ENCODE measurements at places on chromosomes 11 and 22. TPM values are rescaled to one million over a fixed set of nuclear protein-coding genes. Genes with fewer than 3 reads are reported as not detected.
A peak's percentile ranks its signal among the peaks of the same experiment; 100 is the strongest.

Gene OR5A1
- not detected for total RNA-seq

Gene OR2AT4
- not detected for total RNA-seq

Gene FADS3
- total RNA-seq: 10.3 TPM

Gene ACTN3
- total RNA-seq: 0.14 TPM

Gene MMP27
- total RNA-seq: not detected

Gene OR2AG2
- total RNA-seq: 0.29 TPM

Gene IGLL1
- not detected for total RNA-seq

Gene DDX17
- 320 TPM for total RNA-seq

Gene LPXN
- total RNA-seq: 139 TPM

Gene FGF19
- not detected for total RNA-seq

Gene HTR3B
- not detected for total RNA-seq

Gene PGA5
- total RNA-seq: not detected

- DNase-seq: no peak
Observed at GRCh38 chr11:10845589-10845988, 12.3 kb downstream of the ZBED5 start.

DNA sequence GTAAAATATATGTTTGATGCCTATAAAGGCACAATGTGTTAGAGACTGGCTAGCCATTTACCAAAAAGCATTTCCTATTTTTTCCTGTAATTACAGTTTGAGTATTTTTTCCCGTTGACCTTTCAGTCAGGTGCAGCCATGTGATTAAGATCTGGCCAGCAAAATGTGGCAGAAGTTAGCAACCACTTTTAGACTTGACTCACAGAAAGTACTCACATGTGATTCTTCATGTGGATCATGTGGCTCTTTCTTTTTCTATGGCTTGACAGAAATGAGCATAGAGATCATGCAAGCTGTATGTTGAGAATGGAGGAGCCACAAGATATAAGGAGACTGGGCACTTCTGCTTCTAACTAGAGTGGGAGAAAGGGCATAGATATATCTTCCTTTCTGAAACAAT lies 27.3 kb upstream of the RAB38 start:
- DNase-seq: no peak

DNA sequence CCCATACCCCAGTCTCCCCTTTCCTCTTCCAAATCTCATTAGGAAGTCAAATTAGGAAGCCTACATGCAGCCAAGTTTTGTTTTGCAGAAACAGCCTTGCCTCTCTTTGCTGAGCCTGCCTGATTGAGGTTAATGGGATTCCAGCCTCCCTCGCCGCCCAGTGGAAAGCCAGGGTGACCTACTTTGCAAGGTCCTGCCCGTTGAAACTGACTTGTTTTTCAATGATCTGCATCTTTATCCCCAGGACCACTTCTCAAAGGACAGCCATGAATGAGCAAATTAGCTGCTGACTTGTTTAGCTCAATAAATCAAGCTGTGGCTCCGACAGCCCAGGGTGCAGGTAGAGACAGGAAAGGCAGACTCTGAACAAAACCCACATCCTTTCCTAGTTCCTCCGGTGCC lies 110.4 kb downstream of the RRAS2 start:
- no peak for DNase-seq

GRCh38 chr11:85947431-85948272 lies 92.5 kb downstream of the CCDC83 start:
- DNase-seq: peak; percentile 60

DNA sequence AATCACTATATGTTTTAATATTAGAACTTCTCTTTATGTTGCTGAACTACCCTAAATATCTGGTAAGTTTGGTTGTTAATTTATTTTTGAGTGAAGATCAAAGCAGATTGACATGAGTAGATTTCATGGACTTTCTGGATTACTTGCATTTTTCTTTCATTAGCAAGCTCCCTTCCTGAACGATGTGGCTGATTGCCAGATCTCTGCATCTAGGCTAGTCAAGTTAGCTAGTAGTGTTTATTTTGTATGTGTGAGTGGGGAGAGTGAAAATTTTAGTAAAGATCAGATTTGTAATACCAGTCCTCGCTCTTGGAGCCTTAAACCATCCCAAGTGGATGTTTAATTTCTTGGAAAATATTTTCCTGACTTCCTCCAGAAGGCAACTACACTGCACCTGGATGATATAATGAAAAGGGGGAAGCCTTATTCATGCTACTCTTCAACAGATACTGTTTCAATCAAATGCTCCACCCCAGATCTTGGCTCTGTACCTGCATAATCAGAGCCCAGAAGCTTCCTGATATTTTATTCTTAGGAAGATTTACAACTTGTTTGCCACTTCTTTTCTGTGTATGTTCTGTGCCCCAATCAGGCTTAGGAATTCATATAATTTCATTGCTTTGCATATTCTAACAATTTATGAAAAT lies 143.2 kb upstream of the GRIA4 start:
- DNase-seq: no peak

GRCh38 chr22:50563413-50564160 lies 868 bp upstream of the SYCE3 start:
- no peak for DNase-seq

GRCh38 chr11:69657456-69657910 lies 16.5 kb downstream of the CCND1 start:
- no peak for DNase-seq

GRCh38 chr11:28559492-28559891 lies 451.3 kb downstream of the METTL15 start:
- DNase-seq: no peak

DNA sequence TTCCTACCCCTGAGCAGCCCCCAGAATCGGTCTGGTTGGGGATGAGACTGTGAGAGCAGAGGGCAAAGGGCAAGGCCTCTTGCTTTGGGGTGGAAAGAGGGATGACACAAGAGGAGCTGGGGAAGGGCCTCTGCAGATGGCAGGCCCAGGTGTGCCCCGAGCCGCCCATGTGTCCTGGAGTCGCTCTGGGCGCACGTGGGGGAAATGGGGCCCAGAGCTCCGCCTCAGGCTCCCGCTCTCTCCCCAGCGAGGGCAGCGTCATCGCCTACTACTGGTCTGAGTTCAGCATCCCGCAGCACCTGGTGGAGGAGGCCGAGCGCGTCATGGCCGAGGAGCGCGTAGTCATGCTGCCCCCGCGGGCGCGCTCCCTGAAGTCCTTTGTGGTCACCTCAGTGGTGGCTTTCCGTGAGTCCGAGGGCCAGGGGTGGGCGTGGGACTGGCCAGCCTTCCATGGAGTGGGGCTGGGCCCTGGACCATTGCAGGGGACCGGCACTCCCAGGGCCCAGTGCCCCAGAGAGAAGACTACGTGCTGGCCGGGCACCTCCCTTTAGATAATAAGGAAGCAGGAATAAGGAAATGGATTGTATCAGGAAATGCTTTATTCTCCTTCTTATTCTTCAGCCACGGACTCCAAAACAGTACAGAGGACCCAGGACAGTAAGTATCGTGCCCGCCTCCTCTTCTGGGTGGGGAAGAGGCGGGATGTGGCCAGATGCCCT lies 30.1 kb downstream of the ST14 start:
- no peak for DNase-seq

GRCh38 chr11:16977136-16977993 lies 36.8 kb downstream of the PLEKHA7 start:
- DNase-seq: no peak

DNA sequence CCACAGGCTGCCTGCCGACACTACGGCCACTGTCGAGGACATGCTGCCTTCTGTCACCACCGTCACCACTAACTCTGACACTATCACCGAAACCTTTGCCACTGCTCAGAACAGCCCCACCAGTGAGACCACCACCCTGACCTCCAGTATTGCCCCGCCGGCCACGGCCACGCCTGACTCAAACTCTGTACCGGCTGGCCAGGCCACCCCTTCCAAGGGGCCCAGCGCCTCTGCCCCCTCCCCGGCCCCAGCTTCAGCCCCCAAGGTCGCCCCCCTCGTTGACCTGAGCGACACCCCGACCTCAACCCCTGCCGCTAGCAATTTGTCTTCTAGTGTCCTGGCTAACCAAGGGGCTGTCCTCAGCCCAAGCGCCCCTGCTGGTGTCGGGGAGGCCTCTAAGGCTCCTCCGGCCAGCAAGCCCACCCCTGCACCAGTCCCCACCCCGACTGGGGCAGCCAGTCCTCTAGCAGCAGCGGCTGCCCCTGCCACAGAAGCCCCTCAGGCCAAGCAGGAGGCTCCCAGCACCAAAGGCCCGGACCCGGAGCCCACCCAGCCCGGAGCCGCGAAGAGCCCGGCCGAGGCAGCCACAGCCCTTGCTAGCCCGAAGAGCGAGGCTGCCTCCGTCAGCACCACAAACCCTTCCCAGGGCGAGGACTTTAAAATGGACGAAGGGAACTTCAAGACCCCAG lies 41.3 kb upstream of the TTC12 start:
- DNase-seq: no peak

- no peak for DNase-seq
Observed at GRCh38 chr22:37128555-37129281, 19.2 kb upstream of the TMPRSS6 start.

GRCh38 chr11:10701982-10702381 lies 8.4 kb upstream of the IRAG1 start:
- no peak for DNase-seq

DNA sequence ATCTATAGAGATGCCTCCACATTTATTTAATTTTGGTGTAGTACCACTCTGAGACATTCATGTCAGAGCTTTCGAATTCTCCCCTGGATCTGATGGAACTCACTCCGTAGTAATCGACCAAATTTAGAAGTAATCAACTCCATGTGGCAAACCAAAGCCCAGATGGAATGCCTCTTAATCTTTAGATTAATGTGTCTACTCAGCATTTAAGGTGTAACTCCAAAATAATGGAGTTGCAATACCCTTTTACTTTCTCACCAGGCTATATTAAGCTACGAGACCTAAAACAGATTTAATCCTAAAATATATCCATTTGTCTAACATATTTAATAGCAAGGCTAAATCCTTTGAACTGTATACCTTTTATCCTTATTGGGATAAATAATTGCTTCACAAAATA lies 473.3 kb downstream of the CNTN5 start:
- no peak for DNase-seq

DNA sequence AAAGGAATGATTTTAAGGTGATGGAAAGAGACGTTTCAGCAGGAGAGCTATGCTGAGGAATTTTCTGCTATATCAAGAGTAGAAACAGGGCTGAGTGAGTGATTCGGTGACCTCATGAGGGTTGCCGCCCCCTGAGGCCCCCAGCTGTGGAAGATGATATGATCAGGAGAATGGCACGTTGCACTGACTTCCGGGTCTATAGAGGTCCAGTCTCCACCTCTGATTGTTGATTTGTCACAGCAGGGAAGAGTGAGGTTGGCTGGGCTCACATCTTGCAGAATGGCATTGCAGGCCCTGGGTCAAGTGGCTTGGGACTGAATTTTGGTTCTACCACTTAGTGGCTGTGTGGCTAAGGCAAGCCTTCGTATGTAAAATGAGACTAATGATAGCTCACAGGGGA lies 205.1 kb downstream of the SNX19 start:
- DNase-seq: no peak

GRCh38 chr22:46594947-46595298 lies 25.3 kb upstream of the GRAMD4 start:
- DNase-seq: no peak

- no peak for DNase-seq
Observed at GRCh38 chr11:14458377-14458776, 41.2 kb downstream of the COPB1 start.

GRCh38 chr11:117221775-117222517 lies 9.9 kb downstream of the PCSK7 start:
- no peak for DNase-seq

- no peak for DNase-seq
Observed at GRCh38 chr11:10931761-10932670, 74.2 kb upstream of the ZBED5 start.

DNA sequence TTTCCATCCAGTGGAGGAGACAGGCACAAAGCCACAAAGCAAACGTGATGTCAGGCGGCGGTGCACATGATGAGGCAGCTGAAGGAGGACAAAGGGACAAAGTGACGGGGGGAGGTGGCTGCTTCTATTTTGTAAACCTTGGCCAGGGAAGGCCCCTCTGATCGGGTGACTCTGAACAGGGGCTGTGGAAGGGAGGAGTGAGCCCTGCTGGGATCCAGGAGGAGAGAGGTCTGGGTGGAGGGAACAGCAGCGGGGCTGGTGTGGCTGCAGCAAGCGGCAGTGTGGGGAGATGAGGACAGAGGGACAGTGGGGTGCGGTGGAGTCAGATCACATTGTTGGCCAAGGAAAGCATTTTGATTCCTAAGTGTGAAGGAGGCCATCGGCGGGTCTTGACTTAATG lies 36.7 kb downstream of the SHISAL1 start:
- DNase-seq: no peak

GRCh38 chr11:3368199-3368598 lies 10.7 kb downstream of the ZNF195 start:
- no peak for DNase-seq

- DNase-seq: peak; percentile 52
Observed at GRCh38 chr11:120956710-120957495, 67.0 kb upstream of the TBCEL start.

DNA sequence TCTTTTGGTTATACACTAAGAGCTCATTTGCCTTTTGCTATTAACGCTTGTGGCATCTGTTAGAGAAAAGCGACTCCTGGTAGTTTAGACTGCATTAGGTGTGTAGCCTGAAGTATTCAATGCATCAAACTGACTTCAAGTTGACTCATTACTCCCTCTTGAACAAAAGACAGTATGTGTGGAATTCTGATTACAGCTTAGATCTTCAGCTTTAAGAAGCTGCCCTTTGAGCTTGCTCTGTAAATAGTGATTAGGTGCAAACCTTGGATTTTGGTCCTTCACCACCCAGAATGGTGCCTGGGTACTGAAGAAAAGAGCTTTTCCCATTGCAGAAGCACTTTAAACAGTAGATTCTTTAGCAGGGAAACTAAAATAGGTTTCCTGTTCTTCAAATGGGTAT lies 62.1 kb downstream of the FAT3 start:
- no peak for DNase-seq

- no peak for DNase-seq
Observed at GRCh38 chr11:22786475-22786874, 43.1 kb downstream of the SVIP start.

DNA sequence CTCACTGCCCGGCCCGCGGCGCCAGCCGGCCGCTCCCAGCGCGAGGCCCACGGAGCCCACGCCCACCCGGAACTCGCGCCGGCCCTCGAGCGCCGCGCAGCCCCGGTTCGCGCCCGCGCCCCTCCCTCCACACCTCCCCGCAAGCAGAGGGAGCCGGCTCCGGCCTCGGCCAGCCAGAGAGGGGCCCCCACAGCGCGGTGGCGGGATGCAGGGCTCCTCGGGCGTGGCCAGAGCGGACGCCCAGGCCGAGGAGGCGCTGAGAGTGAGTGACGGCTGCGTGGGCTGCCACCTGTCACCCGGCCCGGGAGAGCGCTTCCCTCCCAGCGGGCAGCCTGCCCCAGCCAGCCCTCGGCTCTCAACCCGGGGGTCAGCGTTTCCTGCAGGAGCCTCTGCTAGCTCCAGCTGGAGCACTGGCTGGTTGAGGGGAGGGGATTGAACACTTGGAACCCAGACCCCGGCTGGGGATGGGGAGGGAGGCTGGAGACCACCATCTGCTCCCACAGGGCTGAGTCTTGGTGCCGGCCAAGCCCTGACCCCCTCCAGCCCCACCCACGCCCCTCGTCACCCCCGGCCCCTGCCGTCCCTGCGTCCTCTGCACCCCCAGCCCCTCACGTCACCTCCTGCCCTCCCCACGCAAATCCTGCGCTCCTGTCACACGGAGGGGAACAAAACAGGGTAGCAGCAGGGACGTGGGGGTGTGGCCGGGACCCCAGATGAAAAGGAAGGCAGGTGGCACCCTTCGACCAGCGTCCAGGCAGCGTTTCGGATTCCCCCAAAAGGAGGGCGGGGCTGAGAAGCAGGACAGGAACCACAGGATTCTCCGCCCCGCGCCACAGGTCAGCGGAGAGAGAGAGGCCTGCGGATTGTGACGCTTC lies 157.0 kb downstream of the BRD1 start:
- DNase-seq: peak; percentile 49

GRCh38 chr22:30941363-30941740 lies 27.2 kb downstream of the MORC2 start:
- DNase-seq: no peak

- no peak for DNase-seq
Observed at GRCh38 chr11:88629496-88629895, 292.0 kb upstream of the CTSC start.

Measured in activated CD8-positive, alpha-beta T cell treated with anti-CD3 and anti-CD28 coated beads for 36 hours (primary cell).